ENCODE measurements at places on chromosomes 3 and 15.

DNA sequence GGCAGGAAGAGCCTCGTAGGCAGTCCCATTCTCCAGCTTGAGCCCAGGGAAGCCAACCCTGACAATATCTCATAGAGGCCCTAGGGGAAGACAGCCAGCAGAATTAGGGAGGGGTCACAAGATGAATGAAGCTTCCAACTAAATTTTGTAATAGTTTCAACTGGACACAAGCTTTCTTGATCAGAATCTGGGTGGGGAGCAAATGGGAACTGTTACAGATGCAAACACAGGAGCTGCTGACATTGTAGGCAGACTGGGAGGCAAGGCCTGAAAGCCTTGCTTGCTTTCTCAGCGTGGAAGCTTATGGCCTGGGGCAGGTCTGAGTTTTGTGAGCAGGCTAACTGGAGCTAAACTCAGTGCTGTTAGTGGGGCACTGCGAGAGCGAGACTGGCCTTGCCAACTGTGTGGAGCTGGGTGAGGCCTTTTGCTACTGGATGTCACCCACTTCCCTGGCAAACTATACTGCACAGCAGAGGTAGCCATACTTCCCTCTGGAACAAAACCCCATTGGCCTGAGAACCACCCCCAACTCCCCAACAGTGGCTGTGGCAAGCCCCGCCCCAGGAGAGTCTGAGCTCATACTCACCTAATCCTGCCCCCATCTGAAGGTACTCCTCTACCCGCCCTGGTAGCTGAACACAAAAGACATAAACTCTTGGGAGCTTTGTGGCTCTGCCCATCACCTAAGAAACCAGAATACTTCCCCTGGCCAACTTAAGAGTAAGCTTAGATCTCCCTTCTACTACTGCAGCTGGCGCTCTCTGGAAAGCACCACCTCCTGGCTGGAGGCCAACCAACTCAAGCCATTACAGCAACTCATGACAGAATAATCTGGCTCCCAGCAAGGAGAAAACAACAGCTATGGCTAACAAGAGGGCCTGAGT lies 42.9 kb downstream of the CFAP20DC start:
- DNase-seq: no peak

DNA sequence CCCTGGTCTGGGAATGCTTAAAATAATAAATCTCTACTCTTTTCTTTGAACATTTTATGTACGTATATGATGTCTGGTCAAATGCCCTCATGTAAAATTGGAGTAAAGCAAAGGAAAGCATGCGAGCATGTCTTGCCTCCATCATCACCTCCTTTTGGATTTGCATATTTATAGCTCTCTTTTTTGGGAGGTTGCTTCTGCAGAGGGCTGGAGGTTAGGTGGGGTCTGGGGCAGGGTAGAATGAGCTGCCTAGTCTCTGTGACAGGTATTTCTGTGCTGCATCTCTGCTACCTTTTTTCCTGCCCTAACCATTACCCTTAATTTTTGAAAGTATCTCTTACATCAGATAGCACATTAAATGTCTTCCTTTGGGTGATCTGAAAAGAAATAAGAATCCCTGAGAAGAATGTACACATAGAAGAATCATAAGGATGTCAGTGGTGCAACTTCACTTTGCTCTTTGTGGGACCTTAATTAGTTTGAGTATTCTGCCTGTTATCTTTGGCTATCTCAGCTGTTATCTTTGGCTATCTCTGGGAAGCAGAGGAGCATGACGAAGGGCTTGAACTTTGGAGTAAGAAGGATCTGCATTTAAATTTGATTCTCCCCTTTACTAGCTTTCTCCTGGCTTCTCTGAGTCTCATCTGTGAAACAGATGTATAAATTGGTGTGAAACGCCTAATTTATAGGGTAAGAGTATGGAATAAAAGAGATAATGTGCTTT lies 40.2 kb downstream of the PPM1L start:
- DNase-seq: no peak

DNA sequence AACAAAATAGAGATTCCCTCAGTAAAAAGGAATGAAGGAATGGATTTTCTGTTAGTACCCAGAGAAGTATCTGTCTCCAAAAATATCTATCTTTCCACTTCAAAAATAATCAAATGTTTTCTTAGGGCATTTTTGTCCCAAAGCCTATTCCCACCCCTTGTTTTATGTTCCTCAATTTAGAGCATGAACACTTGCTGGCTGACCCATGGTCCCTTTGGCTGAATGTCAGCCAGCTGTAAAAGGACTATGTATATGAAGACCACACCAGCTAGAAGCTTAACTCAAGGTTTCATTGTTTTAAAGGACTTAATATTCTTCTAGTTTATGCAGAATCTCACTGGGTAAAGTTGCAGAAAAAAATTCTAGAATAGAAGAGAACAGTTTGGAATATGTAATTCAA lies 931.2 kb downstream of the MCTP2 start:
- no peak for DNase-seq

DNA sequence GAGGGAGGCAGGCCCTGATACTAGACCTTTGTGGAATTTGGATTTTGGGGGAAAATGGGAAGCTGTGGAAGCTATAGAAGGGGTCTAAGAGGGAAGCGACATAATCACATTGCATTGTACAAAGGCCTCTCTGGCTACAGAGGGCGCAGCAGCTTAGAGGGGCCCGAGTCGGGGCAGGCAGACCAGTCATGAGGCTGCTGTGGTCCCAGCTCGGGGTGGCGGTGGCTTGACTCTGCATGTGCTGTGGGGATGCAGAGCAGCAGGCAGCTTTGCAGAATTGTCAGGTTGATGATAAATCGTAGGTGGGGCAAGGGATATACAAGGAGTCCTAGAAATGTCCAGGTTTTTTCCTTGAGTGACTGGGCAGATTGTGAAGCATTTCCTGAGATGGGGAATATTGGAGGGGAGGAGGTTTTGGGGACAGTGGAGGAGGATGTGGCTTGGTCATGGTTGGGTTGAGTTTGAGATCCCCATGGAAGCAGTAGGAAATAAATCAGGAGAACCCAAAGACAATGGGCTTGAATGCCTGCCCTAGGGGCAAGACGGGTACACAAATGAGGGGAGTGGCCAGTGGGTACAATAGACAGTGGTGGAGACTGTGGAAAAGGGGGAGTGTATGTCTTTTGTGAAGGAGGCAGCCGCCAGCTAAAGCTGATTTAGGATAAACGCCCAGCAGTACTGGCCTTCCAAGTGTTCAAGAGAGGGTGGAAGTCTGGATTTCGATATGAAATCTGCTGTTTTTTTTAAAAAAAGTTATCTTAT lies 94.1 kb downstream of the HMG20A start:
- DNase-seq: no peak

- no peak for DNase-seq
These were observed 44.8 kb downstream of the FOXL2 start for GRCh38 chr3:138902171-138902570.

DNA sequence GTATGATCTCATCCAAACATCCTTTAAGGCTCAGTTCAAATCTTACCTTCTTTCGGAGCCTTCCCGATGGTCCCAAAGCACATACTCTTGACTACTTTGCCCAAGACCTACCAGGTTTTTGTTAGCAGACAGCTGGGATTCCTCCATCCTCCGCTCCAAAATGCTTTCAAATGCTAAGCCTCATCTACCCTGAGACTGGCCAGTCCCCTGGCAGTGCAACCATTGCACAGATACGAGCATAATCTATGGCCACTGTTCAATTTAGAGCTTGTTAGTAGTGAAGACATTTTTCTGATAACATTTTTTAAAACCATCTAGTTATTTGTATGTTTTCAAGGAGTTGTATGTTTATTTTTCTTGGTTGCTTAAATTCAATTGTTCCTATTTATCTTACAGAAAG lies 264.4 kb upstream of the NR2F2 start:
- no peak for DNase-seq

- DNase-seq: no peak
These were observed 27.6 kb downstream of the MAPKAPK3 start for GRCh38 chr3:50644561-50644960.

- no peak for DNase-seq
These were observed 37.9 kb downstream of the FNDC3B start for GRCh38 chr3:172077197-172077757.

GRCh38 chr3:17753632-17753992 lies 11.2 kb upstream of the TBC1D5 start:
- no peak for DNase-seq

GRCh38 chr3:52555056-52555455 lies 18.7 kb downstream of the UQCC5 start:
- no peak for DNase-seq

DNA sequence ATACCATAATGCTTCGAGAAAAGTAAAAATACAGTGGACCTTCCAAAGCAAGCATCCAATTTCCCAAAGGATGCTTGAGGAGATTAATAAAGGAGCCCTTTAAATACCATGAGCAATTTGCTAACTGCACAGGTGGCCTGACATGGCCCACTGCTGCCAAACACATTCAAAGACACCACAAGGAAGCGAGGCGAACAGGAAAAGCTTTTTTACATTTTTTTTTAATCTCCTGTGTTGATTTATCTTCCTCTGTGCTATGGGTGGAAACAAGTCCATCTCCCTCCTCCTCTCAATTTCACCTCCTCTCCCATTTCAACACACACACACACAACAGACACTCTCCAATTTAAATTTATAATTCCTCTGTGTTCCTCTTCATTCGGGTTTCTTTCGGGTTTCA lies 243.4 kb downstream of the IGSF11 start:
- no peak for DNase-seq

DNA sequence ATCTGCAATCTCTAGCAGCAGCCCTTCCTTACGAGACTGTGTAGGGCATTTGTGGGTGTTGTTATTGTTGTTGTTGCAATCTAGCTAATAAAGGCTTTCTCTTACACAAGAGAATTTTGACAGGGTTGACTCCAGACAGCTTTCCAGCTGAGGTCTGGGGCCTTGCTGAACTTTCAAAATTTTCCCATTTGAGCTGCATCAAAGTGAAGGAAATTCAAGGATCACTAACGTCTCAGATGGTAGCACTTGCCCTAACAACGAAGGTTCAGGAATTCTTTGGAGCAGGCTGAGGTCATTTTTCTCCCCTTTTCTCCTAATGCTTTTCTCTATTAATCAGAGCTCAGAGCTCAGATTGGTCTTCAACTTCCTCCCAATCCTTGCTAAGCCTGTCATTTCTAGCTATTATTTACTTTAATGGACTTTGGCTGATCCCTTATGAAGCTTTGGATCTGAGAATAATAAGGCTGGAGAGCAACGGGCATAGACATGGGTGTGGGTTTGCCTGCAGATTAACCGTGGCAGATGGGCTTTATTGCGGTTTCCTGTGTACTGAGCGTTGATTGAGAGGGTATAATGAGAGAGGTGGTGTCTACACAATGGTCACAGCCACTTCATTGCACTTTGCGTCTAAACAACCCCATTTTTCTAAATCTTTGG lies 614.0 kb upstream of the AGTR1 start:
- DNase-seq: no peak

DNA sequence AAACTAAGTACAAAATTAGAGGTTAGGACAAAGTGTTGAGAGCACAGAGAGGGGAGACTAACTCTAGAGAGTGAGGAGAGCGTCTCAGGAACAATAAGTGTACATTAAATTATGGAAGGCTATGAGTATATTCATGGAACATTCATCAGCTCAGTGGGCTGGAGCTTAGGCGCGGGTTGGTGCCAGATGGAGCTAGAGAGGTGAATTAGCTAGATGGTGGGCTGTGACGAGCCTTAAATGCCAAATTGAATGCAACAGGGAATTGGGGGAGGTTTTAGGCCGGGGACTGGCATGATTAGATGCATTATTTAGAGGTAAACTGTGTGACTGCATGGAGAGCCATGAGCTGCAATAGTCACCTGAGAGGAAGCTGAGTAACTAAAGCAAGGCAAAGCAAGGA lies 97.1 kb downstream of the TMEM108 start:
- DNase-seq: no peak

DNA sequence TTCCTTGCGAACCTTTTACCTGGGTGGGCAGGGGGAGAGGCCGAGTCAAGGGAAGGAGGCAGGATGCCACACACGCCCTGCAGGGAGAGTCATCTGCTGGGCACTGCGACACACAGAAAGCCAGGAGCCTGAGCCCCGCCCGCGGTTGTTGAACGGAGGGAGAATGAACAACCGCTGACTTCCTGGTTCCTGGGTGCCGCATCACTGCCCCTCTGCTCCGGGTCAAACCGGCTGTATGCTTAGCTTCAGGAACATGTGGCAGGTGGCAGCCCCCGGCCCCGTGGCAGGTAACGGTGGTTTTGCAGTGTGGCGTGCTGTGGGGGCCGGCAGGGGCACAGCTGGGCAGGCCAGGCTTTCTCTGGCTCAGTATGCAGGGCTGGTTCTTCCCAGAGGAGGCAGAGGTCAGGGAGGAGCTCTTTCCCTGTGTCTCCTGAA lies 33.4 kb downstream of the APBA2 start:
- DNase-seq: no peak

GRCh38 chr3:153783741-153784480 lies 337.3 kb upstream of the ARHGEF26 start:
- no peak for DNase-seq

- DNase-seq: no peak
These were observed 36.3 kb upstream of the PPM1L start for GRCh38 chr3:160719710-160720109.

- DNase-seq: no peak
These were observed 45.0 kb downstream of the BLM start for GRCh38 chr15:90762109-90762508.

- no peak for DNase-seq
These were observed 214.8 kb downstream of the LSAMP start for GRCh38 chr3:116230431-116231020.

DNA sequence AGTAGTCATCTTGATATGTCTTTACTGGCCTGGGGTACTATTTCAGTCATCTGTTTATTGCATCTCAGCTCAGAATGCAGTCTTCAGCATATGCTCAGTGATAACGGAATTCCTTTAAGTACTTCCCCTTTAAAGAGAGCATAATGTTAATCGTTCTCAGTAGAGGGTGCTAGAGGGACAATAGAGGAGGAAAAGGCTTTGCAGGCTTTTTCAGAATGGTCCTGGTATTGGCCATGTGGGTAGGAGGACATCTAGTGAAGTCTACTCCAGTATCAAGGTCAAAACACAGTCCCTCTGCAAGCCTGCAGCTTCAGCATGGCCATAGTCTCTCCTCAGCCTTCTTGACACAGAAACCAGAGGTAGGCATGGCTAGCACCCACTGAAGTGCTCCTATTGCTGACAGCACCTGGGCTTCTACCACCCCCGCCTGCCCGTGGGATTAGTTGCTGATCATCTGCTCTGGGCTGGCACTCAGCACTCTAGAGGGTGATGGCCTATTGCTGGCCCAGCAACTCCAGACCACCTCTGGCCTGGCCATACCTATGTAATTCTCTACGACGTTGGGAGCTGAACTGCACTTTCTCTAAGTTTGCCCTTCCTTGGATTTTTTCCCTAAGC lies 65.4 kb downstream of the KCNH8 start:
- no peak for DNase-seq

DNA sequence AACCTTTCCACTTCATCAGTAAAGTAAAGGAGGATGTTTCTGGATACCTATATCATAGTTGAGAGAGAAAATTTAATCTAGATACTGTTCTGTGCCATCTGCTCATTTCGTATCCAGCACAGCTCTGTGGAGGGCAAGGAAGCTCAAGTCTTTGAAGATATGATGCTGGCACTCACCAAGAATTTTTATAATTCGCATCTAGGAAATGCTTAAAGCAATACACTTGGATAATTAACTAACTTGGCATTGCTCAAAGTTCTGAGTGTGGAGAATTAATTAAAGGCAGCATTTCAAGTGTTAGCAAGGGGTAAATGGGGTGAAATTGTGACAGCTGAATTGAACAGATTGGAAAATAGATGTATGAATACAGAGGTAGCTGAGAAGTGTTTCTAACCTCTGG lies 213.2 kb downstream of the KCNMB2 start:
- DNase-seq: no peak

GRCh38 chr15:77024273-77025082 lies 29.6 kb downstream of the PSTPIP1 start:
- DNase-seq: peak; percentile 47

GRCh38 chr3:129128357-129129155 lies 7.0 kb upstream of the RAB43 start:
- DNase-seq: no peak
